IMR-90 (cell line): ENCODE measurements at places on chromosomes 2 and 18. TPM values are rescaled to one million over a fixed set of nuclear protein-coding genes. Genes with fewer than 3 reads are reported as not detected.

- peak; percentile 66 for DNase-seq
Measured at GRCh38 chr18:46211816-46212215, 107.6 kb downstream of the HAUS1 start.

GRCh38 chr2:118322406-118322805 lies 234.1 kb downstream of the INSIG2 start:
- DNase-seq, result no peak

DNA sequence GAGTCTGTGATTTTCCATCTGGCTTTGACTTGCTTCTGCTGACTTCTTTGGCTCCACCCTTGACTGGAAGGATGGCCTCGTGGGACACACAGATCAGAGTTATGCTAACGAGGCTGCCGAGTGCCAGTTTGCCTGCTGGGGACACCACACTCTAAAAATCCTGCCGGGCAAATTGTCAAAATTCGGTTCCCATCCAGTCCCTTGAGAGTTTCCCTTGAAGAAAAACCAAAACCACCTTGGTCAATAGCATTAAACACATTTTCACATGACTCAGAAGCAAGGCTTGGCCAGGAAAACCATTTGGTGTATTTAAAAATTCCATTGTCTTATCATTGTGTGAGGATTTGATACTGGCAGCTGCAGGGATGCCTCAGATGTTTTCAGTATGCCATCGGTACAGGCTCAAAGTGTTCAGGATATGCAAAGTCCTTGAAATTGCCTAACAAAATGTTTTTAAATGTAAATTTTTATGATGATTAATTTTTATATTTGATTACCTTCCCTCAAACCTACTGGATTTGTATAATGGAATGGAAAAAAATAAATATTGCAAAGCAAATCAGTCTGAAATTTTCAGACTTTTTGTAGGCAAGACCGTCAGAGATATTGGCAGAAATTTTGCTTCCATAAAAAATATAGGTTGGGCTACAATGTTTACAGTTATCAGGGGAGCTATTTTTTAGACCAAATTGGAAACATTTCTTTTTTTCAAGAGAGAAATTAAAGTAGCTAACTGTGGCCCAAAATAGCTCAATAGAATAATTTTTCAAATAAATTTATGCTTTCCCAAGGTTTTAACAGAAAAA lies 41.6 kb downstream of the KCNE4 start:
- peak; percentile 72 for DNase-seq

GRCh38 chr2:143548032-143548431 lies 418.8 kb downstream of the ARHGAP15 start:
- DNase-seq, result no peak

UPP2 gene
- polyA plus RNA-seq, result not detected in 2 replicates

SLC8A1 gene
- polyA plus RNA-seq, result 6.6 and 7.7 TPM in 2 replicates

ATP6V1B1 gene
- 1.3 and 1.4 TPM in 2 replicates for polyA plus RNA-seq

- peak; percentile 91 for DNase-seq
Measured at GRCh38 chr18:63869374-63869773, 18.1 kb upstream of the SERPINB2 start.

DNA sequence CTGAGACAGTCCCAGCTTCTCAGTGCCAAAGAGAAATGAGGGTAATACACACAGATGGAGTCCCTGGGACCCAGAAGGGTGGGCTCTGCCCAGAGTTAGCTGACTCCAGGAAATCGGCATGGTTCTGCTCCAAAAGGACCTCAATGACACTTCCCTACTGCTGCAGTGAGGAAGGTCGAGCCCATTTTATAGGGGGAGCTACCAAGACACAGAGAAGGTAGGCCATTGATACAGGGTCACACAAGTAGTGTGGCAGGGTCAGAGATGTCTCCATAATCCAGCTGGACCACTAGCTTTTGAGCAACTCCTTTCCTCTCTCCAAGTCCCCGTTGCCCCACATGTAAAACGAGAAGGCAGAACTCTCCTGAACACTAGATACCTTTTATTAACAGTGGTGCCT lies 276.9 kb downstream of the MYCN start:
- no peak for DNase-seq

CXXC1 gene
- polyA plus RNA-seq, result 66.2 and 81.6 TPM in 2 replicates

UGT1A4 gene
- not detected in 2 replicates for polyA plus RNA-seq

ATIC gene
- 96.8 and 101 TPM in 2 replicates for polyA plus RNA-seq

DNA sequence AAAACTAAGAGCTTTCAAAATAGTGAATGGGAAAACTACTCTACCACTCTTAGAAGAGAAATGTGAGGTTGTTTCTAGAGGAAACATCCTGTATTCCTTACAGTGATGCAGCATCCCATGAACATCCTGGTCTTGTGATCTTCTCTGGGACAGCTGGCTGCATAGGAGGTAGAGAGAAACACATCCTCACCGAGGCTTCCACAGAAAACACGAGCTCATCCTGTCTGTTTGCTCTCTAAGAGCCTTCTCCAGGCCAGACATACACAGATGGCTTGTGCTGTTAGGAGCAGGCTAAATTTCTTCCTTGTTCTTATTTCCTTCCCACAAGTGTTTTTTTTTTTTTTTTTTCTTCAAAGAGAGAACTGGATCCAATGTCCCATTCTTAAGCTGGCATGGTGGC lies 14.7 kb upstream of the FZD7 start:
- peak; percentile 67 for DNase-seq

- no peak for DNase-seq
Measured at GRCh38 chr2:225310745-225311144, 88.8 kb upstream of the NYAP2 start.

GBX2 gene
- 0.10 TPM in 1 of 2 replicates, not detected in the other for polyA plus RNA-seq
